ENCODE measurements at places on chromosomes 6 and 20. TPM values are rescaled to one million over a fixed set of nuclear protein-coding genes. Genes with fewer than 3 reads are reported as not detected.

GRCh38 chr20:58256842-58257241 lies 28.4 kb upstream of the ANKRD60 start:
- peaks cover 14% of the 10 kb centered on the region for H3K4me1 ChIP-seq
- no peaks in the 10 kb centered on the region for H3K27me3 ChIP-seq
- no peak overlapping the region for H3K4me3 ChIP-seq
- H3K36me3 ChIP-seq = peaks cover 14% of the 10 kb centered on the region

UST gene
- 3.3 TPM for total RNA-seq

DNA sequence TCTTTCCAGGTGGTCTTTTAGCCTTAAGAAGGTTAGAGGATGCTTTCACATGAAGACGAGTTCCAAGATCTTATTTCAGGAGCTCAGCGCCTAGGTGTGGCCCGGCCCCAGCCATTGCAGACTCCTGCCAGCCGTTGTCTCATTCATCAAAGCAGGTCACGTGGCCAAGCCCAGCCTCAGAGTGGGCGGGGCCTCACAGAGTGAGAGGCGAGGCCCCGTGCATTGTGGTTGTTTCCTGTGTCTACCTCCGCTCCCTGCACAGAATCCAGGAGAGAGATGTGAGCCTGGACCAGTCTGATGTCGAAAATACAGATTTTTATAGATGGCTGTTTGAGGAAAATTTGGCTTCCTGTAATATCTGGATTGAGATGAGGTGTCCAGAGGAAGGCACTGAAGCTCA lies 49.2 kb upstream of the CST5 start:
- no peak overlapping the region for H3K4me3 ChIP-seq
- H3K36me3 ChIP-seq = no peaks in the 10 kb centered on the region
- peaks cover 36% of the 10 kb centered on the region for H3K27me3 ChIP-seq
- H3K4me1 ChIP-seq = no peaks in the 10 kb centered on the region
- H3K27ac ChIP-seq = no peak overlapping the region

DNA sequence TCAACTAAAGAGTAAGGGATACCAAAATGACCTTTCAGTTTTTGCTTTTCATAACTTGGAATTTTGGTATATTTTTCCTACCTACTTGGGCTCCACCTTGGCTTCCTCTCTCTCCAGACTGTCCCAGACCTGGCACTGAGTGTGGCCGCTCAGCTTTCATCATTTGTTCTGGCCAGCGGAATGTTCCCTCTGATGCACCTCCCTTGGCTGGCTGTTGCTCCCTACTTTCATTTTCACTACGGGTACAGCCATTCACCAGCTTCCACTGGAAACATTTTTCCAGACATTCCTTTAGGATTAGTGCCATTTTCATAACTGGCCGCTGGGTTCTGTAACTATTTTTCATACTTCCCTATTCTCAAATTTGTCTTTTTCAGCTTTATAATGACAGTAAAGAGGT lies 487.4 kb downstream of the TENT5A start:
- no peak for DNase-seq
- H3K4me1 ChIP-seq = no peaks in the 10 kb centered on the region
- no peaks in the 10 kb centered on the region for H3K27me3 ChIP-seq
- H3K4me3 ChIP-seq = peak overlapping the region; percentile 28

HTR1E gene
- not detected for total RNA-seq
